Activated B cell treated with CpG ODN at 0.5 μM for 24 hours (primary cell): ENCODE measurements at places on chromosomes 6 and 20. TPM values are rescaled to one million over a fixed set of nuclear protein-coding genes. Genes with fewer than 3 reads are reported as not detected.

GRCh38 chr20:17541996-17542395 lies 10.8 kb upstream of the BFSP1 start:
- no peak for DNase-seq

Gene NKX2-4
- total RNA-seq: not detected in 2 replicates

Gene HCRTR2
- not detected in 2 replicates for total RNA-seq

GRCh38 chr6:33248643-33248931 lies 23.1 kb downstream of the VPS52 start:
- DNase-seq: no peak

- no peak for DNase-seq
Observed at GRCh38 chr20:33061658-33062028, 7.9 kb downstream of the BPIFB3 start.

GRCh38 chr6:46704562-46704961 lies 16.9 kb downstream of the TDRD6 start:
- no peak for DNase-seq

- DNase-seq: no peak
Observed at GRCh38 chr6:146277142-146277541, 248.3 kb downstream of the GRM1 start.

Gene RNF39
- total RNA-seq: not detected in 2 replicates

DNA sequence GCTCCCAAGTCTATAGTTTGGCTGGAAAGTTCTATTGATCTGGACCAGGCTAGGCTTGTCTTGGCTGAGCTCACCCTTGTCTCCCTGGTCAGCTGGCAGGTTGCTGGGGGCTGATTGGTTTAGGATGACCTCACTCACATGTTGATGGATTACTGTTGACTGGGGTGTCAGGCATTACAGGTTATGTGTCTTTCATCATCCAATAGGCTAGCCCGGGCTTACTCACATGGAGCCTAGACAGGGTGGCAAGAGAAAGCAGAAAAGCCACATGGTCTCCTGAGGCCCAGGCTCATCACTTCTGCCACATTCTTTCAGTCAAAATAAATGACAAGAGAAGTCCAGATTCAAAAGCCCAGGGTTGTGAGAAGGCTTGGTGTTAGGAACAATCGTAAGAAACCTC lies 103.5 kb downstream of the BFSP1 start:
- DNase-seq: no peak

DNA sequence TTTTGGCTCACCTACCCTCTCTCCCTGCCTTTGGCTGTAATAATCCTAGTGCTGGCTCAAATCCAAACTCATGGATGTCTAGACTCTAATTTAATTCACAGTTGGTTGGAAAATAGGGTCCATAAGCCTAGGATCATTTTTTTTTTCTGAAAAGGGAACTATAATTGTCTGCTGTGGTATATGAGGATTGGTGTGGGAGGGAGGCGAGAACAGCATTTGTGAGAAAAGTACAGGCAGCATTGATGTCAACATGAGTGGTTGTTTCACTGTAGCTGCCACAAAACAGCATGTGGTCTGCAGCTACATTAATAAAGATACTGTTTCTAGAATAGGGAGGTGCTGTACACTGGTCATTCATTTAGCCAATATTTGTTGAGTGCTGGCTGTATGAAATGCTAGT lies 18.6 kb upstream of the POLR1H start:
- DNase-seq: no peak

DNA sequence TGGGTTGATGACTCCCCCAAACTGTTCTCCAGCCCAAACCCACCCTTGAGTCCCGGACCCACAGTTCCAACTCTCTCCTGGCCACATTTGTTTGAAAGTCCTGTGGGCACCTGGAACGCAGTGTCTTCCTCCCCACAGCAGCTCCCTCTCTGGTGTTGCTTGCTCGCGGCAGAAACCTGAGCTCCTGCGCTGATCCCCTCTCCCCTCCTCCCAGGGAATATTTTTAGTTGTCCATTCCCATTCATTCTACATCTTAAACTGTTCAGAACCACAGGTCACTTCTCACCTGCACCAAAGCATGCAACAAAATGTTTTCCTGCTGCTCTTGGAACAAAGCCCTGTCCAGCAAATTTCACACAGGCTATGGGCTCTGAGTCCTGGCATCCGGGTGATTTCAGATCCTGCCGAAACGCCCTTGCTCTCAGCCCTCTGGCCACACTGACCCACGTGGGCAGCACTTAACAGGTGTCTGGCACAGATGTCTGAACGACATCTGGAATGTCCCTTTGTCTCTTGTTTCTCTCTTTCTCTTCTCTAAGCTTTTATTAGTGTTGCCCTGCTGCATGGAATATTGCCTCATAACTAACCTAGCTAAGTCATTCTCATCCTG lies 27.0 kb upstream of the PMEPA1 start:
- DNase-seq: no peak

GRCh38 chr20:46131396-46131795 lies 13.3 kb downstream of the CD40 start:
- no peak for DNase-seq

DNA sequence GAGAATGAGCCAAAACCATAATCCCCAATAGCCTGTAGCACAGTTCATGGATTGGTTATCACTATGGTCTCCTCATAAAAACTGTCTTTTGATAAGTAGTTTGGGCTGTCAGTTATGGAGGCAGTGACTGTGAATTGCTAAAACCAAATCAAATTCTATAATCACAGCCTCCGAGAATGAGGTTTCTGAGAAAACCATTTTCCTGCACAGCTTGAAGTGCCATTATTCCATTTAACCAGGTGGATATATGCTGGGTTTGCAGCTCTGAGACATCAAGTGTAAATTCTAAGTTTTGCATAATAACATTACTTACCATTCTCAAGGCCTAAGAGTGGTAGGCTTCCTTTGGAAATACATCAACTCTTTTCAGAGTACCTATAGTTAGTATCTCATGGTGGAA lies 485.4 kb downstream of the FRK start:
- no peak for DNase-seq

Gene PTCHD4
- total RNA-seq: not detected in 2 replicates

DNA sequence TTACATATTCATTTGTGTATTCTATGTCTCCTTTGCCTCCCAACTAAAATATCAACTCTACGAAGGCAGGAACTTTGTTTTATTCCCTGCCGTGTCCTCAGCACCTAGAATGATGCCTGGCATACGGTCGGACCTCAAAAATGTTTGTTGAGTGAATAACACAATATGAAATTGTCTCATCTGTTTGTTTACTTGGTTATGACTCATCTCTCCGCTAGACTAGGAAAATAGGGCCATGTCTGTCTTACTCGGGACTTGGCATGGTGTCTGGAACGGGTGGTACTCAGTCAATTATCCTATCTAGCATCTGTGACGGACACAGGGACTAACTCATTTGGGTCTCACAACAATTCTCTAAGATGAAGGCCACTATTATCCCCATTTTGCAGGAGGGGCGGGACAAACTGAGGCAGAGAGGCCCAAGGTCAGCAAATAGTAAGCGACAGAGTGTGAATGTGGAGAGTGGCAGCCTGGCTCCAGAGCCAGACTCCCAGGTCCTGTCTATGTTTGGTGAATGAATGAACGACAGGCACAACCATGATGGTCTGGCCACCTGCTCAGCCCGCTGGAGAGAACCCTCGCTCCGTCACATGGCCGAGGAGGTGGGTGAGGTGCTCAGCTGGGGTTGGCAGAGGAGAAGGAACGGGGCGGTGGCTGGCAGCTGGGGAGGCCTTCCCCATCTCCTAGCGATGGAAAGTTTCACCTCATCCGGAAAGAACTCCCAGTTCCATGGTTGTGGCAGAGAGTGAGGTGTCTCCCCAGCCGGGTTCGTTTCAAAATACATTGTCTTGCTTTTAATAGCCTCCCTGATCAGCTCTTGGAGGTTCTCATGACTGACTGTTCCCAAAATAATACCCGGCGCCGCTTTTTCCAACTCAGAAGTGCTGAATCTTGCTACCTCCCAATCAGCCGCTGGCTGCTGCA lies 27.6 kb upstream of the NFATC2 start:
- no peak for DNase-seq

Gene IL17F
- not detected in 2 replicates for total RNA-seq

DNA sequence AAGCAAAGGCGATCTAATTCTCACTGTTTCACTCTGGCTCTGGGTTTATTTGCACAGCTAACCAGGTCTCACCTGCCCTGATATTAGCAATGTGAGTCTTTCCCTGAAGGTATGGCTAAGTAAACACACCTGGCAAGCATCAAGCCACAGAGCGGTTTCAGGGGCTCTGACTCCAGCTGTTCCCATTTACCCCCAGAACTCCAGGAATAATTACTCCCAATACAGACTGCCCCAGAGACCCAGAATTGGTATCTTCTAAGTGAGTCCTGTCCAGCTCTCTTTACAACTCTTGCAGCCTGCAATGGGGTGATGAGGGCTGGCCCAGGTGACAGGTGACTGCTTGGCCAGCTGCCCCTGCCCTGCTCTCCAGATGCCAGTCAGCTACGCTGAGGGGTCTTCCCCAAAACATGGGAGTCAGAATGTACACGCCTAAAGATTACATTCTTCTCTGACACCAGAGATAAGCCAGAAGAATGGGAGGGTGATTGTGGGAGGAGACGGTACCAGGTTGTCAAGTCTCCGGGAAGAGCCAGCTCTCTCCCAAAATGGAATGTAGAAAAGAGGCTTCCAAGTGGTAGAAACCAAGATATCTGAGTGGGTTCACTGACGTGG lies 4.9 kb upstream of the LRRN4 start:
- DNase-seq: no peak

GRCh38 chr6:52149076-52149475 lies 37.1 kb upstream of the IL17A start:
- DNase-seq: no peak

GRCh38 chr6:19812512-19813119 lies 24.6 kb upstream of the ID4 start:
- DNase-seq: no peak

- DNase-seq: no peak
Observed at GRCh38 chr20:20663841-20664240, 48.6 kb downstream of the RALGAPA2 start.

DNA sequence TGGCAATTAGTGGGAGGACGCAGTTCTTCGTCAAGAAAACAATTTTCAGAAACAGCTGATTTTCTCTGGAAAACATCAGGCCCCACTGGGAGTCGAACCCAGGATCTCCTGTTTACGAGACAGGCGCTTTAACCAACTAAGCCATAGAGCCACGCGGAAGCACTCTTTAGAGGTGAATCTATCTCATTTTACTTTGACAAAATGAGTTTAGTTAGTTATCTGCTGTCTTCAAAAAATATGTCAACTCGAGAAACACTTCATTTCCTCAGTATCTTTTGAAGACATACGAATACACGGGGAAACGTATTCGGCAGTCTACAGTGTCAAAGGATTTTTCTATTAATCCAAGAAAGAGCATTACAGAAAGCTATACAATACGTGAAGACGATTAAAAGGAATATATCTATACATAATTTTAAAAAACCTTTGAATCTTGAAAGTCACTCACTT lies 26.7 kb downstream of the GPX6 start:
- DNase-seq: no peak
